NCI-H1436 (cell line): ENCODE measurements at places on chromosomes 13 and 19.

- no peak for DNase-seq
Observed at GRCh38 chr19:50536662-50537305, 23.1 kb upstream of the ASPDH start.

DNA sequence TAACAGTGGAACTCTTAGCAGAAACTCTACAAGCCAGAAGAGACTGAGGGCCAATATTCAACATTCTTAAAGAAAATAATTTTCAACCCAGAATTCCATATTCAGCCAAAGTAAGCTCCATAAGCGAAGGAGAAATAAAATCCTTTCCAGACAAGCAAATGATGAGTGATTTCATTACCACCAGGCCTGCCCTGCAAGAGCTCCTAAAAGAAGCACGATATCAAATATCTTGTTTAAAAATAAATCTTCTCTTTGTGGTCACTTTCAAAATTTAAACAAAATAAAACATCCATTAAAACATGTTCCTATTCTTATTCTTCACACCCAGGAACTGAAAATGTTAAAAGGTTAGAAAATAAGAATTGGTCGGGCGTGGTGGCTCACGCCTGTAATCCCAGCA lies 13.7 kb downstream of the MICU2 start:
- DNase-seq, result no peak

DNA sequence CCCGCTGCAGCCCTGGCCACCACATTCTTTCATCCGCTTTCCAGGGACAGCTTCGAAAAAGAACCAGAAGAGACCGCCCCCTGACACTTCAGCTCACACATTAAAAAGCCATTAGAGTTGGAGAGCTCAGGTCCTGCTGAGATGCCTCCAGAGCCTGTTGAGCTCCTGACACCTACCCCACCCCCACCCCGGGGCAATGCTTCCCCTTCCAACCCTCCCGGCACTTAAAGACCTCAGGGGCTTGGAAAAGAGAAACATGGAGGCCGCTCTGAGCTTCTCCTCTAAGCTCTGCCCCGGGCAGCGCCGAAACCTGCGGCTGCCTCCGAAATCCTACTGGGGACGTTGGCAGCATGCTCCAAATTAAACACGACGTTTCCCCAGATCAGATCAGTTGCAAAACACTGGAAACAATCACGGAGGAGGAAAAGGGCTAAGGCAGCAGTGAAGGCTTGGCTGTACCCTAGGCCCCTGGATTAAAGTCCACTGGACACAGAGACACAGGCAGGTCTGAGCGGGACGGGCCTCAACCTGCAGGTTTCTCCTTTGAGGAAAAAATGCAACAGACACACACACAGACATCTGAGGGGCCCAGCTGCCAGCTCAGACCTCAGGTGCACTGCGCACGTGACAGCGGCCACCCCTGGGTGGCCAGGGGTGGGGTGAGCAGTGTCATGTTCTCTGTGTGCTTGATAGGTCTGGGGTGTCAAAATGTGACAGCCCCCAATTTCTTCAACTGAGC lies 9.6 kb downstream of the SH3GL1 start:
- no peak for DNase-seq

GRCh38 chr13:52348983-52349780 lies 56.8 kb downstream of the THSD1 start:
- DNase-seq, result peak; percentile 0

DNA sequence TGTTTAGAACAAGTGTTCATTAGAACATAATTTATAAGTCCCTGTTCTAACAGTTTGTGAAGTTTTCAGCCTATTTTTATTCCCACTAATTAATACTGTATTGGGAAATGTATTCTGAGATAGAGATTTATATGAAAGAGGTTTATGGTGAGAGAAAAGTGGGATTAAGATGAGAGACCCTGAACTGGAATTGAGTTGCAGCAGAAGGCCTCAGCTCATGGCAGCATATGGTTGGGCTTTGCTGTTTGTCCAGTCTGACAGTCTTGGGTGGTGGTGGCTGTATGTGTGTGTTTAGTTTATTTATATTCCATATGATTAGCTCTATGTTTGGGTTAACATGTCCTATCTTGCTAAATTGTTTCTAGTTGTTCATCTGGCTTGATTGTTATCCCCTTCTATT lies 575.1 kb downstream of the SLITRK5 start:
- DNase-seq, result no peak

GRCh38 chr13:90535421-90535820 lies 812.1 kb upstream of the MIR17HG start:
- no peak for DNase-seq

GRCh38 chr13:110651726-110652230 lies 36.4 kb downstream of the NAXD start:
- no peak for DNase-seq

DNA sequence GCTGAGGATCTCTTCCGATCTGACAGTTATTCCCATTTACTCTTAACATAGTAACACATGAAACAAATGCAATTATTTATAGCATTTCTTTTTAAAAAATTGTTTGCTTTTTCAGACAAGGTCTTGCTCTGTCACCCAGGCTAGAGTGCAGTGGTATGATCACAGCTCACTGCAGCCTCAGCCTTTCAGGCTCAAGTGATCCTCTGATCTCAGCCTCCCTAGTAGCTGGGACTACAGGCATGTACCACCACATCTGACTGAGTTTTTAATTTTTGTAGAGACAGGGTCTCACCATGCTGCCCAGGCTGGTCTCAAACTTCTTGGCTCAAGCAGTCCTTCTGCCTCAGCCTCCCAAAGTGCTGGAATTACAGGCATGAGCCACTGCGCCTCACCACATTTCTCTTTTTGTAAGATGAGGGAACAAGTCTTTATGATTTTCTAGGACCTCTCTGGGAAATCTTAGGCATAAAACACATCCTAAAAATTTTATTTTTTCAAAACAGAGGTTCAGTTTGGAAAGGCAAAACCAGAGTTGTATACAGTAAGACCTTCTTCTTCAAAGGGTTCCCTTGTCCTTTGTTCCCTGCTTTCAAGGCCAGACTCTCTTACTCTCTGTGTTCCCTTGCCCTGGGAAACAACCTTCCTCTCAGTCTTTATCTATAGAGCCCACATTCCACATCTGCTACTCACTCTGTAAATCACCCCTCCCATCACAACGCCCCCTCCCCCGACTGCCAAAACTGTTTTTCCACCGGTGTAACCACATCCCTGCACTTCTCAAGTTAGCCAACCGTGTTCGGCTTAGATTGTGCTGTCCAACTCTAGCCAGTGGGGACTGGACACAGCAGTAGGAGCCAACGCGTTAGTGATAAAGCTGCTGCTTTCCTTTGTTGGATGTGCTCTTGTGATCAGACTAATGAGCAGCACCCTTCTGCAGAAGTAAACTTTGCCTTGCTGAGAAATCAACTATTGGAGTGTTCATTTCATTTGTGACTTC lies 56.2 kb downstream of the DHRS12 start:
- no peak for DNase-seq

- no peak for DNase-seq
Observed at GRCh38 chr13:91184244-91184926, 163.1 kb upstream of the MIR17HG start.

DNA sequence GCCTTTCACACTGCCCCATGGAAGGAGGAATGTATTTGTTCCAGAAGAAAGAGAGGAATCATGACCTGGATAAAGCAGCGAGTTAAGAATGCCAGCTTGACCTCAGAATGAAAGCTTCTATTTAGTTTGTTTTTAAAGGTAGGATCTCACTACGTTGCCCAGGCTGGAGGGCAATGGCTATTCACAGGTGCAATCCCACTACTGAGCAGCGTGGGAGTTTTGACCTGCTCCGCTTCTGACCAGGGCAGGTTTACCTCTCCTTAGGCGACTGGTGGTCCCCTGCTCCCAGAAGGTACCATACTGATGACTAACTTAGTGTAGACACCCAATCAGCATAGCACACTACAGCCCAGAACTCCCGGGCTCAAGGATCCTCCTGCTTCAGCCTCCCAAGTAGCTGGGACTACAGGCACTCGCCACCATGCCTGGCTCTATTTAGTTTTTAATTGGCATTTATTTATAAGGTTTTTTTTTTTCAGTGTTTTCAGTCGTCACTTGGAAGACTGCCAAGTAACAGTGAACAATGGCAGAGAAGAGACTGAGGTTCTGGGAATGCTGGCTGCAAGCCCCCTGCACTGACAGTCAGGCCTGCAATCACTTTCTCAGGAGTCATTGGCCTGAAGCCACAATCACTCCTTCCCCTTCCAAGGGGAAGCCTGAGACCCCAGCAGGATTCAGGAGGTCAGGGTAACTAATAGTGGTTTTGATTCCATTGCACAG lies 73.1 kb downstream of the EPS15L1 start:
- no peak for DNase-seq

GRCh38 chr19:29031216-29031615 lies 181.7 kb downstream of the UQCRFS1 start:
- no peak for DNase-seq
